ENCODE measurements at places on chromosomes 16 and 17. TPM values are rescaled to one million over a fixed set of nuclear protein-coding genes. Genes with fewer than 3 reads are reported as not detected.
A peak's percentile ranks its signal among the peaks of the same experiment; 100 is the strongest.

The TBC1D26 gene
- not detected for total RNA-seq

- peak; percentile 54 for DNase-seq
Measured at GRCh38 chr17:82287013-82287867, 13.7 kb upstream of the CSNK1D start.

DNA sequence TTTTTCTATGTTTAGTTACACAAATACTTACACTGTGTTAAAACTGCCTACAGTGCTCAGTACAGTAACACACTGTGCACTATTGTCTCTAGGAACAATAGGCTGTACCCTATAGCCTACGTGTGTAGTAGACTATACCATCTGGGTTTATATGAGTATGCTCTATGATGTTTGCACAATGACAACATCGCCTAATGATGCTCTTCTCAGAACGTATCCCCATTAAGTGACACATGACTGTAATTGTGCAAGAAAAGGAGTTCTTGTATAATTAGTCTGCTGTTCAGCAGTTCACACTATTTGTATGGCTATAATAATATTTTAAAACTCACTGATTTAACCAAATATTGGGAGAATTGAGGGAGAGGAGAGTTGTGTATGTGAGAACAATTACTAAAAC, 173.7 kb downstream of the TRIM37 start:
- no peak for DNase-seq

The NHLRC4 gene
- 17.3 TPM for total RNA-seq

- DNase-seq = no peak
Measured at GRCh38 chr16:35177851-35178250, 1718.4 kb downstream of the TP53TG3F start.

DNA sequence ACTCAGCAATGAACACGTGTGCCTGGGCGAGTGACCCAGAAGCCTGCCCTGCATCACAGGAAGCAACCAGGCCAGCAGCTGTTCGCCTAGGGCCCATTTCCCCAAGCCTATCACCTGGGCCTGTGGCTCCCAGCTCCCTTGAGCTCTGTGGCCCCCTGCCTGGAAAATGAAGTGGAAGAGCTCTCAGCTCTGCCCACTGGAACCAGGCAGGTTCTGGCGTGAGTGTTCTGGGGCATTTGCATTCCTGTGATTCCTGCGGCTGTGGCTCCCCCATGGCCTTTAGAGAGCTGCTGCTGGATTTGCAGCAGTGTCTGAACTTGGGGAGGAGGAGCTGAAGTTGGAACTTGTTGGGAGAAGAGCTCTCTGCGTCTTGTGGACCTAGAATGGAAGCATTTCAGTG, 22.8 kb downstream of the PGS1 start:
- DNase-seq = no peak

The ARL16 gene
- 33.5 TPM for total RNA-seq

- peak; percentile 39 for DNase-seq
Measured at GRCh38 chr16:69328854-69329316, 1.5 kb downstream of the PDF start.

DNA sequence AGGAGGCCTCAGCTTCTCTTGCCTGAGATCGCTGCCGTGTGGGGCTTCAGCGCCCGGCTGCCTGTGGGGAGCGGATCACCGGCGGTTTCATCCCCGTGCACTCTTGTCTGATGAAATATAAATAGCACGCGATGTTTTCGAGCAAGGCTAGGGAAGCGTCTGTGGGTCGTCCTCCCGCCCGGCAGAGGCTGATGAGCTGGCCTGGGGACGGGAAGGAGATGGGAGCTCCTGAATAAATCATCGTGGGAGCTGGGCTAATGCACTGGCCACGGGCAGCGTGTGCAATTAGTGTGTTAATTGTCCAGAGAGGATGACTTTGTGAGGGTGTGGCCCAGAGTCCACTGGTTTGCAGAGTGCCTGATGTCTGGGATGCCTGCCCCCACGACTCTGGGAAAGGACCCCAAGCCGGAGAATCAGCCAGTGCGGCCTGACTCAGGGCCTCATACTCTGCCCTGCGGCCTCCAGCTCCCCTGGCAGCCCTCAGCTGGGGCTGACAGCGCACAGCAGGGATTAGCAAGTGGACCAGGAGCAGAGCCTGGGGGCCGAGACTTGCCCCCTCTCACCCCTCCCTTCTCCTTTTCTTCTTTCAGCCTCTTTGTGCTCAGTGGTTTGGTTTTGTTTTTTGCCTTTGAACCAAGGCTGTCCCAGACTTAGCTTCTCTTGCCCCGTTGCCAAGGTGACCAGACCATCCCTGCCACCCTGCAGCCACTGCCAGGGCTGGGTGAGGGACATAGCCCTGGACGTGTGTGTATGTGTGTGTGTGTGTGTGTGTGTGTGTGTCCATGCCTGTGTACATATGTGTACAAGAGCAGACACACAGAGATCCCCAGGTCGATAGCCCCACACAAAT, 21.4 kb downstream of the KCNJ12 start:
- DNase-seq = no peak

DNA sequence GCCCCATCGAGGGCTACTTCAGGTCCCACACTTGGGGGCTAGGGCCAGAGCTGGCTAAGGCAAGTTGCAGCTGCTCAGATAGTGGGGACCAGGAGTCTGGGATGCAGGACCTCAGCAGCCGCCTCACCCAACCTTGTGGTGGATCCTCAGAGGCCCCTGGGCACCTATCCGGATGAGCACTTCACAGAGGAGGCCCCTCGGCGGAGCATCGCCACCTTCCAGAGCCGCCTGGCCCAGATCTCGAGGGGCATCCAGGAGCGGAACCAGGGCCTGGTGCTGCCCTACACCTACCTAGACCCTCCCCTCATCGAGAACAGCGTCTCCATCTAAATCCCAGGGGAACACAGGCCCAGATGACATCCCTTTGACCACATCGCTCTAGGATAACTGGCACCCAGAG, 9.4 kb downstream of the ALOX15B start:
- DNase-seq = no peak

DNA sequence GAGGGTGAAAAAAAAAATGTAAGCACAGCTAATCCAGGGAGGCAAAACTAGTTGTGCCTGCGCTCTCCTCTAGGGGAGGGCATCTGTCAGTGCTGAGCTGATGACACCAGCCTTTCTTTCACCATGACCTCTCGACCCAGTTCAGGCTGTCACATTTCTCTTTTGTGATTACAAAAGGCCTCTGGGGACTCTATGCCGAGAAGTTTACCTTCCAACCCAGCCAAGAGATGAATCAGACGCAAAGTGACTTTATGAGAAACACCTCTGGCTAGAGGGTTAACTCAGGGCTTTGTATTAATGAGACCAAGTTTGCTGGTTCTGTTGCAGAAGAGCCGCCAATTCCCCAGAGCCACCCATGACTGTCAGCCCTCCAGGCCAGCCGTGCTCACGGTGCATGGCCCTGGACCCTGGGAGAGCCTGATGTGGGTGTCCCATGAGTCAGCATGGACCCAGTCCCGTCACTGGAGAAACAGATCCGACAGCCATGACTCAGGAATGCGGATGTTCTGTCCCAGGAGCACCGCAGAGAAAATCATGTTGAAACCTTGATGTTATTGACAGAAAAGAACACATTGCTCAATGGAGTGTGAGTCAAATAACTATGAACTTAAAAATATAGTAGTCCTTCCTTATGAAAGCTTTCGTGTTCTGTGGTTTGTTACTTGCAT, 437.2 kb downstream of the HS3ST3B1 start:
- DNase-seq = no peak

The NLRC5 gene
- 314 TPM for total RNA-seq

The OR3A3 gene
- total RNA-seq = not detected

DNA sequence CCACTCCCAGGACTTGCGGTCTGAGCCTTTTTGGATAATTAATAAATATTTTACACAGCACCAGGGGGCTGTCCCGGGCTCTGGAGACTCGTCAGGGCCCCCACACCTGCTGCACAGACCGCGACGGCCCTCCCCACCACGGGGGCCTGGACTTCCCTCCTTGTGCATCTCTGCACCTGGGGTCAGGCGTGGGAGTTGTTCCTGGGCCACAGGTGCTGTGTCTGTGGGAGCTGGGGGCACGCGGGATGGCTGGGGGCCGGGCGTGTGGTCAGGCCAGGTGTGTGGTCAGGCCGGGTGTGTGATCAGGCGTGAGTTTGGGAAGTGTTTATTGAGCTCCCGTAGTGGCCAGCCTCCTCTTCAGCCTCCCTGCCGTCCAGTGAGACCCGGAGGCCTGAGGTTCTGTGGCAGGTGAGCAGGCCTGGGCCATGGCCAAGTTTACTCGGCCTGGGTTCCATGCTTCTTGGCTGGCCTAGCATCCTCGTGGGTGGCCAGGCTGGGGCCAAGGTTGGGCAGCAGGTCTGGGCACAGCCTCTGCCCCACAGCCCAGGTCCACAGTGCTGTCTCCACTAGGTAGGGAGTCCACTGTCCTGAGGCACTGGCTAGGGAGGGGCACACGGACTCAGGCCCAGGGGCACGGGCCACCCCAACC, 1.9 kb upstream of the STUB1 start:
- no peak for DNase-seq

The TCAP gene
- total RNA-seq = 1.1 TPM

GRCh38 chr17:63988741-63989621, 9.2 kb upstream of the PRR29 start:
- peak; percentile 44 for DNase-seq

The VKORC1 gene
- 66.3 TPM for total RNA-seq

The CES4A gene
- 19.3 TPM for total RNA-seq

DNA sequence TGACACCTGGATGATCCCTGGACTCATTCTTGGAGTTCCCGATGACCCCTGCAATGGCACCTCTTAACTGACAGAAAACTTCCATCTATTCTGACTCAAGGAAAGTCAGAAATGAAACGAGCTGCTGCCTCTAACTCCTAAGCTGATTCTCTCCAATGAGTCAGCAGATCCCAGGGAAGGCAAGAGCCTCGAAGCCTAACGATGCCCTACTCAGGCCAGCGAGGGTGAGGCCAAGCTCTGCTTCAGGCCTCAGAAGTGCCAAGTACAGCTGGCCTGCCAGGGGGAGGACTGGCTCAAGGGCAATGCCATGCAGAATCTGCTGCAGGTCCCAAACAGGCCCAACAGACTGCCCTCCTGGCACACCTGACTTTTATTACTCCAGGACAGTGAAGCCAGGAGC, 36.3 kb downstream of the PLXDC1 start:
- DNase-seq = no peak

The KRT17 gene
- total RNA-seq = 2.7 TPM

The PLA2G10 gene
- total RNA-seq = 6.7 TPM

DNA sequence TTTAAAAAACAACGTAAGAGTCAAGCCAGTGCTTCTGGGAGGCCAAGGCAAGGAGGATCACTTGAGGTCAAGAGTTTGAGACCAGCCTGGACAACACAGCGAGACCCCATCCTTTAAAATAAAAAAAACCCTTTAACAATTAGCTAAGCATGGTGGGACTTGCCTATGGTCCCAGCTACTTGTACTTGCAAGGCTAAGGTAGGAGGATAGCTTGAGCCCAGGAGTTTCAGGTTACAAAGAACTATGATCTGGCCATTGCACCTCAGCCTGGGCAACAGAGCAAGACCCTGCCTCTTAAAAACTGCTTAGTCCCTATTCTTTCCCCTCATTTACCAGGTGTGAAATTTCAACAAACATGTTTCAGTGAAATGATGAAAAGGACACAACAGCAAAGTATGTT, 89.5 kb downstream of the STH start:
- no peak for DNase-seq

The ITGAX gene
- not detected for total RNA-seq

- no peak for DNase-seq
Measured at GRCh38 chr16:81204798-81205680, 33.5 kb upstream of the BCO1 start.

The HSF5 gene
- not detected for total RNA-seq

- DNase-seq = no peak
Measured at GRCh38 chr17:21113716-21114115, 13.0 kb upstream of the DHRS7B start.
